Thymus (tissue), 14 donors: ENCODE measurements at places on chromosomes 2 and 18.

- DNase-seq: no peak
These were observed 263.2 kb downstream of the CMPK2 start for GRCh38 chr2:6602471-6602870.

- DNase-seq: no peak
These were observed 912 bp upstream of the LAPTM4A start for GRCh38 chr2:20052229-20052851.

- peak; percentile 8 for DNase-seq
These were observed 316.4 kb downstream of the DSEL start for GRCh38 chr18:67199993-67200617.

- DNase-seq: no peak
These were observed 5.3 kb downstream of the TWIST2 start for GRCh38 chr2:238853218-238853617.

- no peak for DNase-seq
These were observed 35.4 kb downstream of the DGKD start for GRCh38 chr2:233389601-233390125.

GRCh38 chr2:118202707-118203303 lies 114.5 kb downstream of the INSIG2 start:
- peak; percentile 20 for DNase-seq

- DNase-seq: no peak
These were observed 82.7 kb downstream of the COL5A2 start for GRCh38 chr2:189096769-189097447.

DNA sequence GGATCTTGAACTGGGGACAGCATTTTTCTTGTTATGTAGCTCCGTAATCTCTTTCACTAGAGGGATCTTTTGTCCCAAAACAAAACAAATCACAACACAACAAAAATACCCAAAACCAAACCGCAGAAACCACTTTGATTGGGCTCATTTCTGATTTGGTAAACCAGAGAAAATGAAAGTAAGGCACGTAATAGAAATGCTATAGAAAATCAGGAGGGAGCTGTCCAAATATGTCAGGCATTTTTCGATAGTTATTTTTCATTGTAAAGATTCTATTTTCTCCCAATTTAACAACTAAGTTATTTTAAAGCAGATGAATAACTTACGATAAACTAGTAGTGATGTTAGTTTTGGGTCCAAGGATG lies 406.5 kb downstream of the XIRP2 start:
- no peak for DNase-seq

DNA sequence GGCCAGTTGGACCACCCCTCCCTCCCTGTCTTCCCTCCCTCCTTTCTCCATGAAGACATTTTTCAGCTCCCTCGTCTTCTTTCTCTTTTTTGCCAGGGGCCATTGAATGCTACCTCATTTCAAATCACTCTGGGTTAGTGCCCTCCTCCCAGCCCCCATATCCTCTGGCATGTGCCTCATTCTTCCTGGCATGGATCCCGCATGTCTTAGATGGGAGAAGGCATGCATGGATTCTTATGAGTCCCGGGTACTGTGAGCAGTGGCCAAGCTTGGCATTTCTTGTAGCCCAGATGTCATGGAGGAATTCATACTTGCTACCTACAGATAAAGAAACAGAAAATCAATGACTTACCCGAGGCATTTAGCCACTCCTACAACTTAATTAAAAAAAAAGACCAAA lies 9.0 kb upstream of the HAAO start:
- no peak for DNase-seq

DNA sequence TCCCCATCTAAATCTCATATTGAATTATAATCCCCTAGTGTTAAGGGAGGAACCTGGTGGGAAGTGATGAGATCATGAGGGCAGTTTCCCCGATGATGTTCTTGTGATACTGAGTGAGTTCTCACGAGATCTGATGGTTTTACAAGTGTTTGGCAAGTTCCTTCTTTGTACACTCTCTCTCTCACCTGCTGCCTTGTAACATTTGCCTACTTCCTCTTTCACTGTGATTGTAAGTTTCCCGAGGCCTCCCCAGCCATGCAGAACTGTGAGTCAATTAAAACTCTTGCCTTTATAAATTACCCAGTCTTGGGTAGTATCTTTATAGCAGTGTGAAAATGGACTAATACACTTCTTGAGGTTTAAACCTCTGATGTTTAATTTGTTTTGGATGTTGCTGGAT lies 177.5 kb downstream of the CD8B2 start:
- DNase-seq: no peak

DNA sequence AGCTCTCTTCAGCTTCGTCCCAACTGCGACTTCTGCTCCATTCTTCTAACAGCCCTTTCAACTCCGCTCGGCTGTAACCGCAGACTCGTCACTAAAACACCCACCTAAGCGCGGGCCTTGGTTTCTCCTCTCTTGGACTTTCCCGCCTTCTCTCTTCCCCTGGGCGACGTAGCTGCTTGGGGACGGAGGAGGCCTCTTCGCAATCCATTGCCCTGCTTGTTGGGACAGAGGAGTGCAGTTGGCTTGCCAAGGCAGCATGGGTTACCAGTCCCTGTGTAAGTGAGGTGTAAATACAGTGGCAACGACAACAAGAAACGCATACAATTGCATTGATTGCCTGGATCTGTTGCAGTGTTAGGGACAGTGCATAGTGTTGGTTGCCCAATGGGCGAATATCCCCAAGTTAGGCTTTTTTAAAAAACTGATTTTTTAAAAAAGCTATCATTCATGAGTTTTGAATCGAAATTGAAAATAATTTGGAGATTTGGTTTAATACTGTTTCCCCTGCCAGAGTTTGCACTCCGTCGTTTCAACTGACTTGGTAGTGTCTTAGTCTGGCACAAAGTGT lies 484 bp upstream of the DARS1 start:
- no peak for DNase-seq

GRCh38 chr2:88011011-88011410 lies 5.3 kb downstream of the RNU2-63P start:
- DNase-seq: no peak

DNA sequence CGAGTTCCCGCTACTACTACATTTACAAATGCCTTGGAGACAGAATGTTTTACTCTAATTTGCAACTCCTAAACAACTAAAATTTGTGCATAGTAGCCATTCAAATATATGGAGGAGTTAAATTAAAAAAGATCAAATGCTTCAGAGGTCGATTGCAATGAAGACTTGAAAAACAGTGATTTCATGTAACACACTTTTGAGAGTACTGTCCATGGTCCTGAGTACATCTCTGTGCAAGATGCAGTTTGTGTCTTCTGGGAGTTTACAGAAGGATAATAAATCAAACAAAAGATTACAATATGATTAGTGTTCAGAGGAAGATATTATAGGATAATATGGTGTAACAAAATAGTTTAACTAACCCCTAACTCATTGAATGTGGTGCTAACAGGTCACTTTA lies 894.7 kb downstream of the TMEM182 start:
- DNase-seq: no peak

GRCh38 chr2:8803658-8804379 lies 33.6 kb downstream of the KIDINS220 start:
- no peak for DNase-seq

DNA sequence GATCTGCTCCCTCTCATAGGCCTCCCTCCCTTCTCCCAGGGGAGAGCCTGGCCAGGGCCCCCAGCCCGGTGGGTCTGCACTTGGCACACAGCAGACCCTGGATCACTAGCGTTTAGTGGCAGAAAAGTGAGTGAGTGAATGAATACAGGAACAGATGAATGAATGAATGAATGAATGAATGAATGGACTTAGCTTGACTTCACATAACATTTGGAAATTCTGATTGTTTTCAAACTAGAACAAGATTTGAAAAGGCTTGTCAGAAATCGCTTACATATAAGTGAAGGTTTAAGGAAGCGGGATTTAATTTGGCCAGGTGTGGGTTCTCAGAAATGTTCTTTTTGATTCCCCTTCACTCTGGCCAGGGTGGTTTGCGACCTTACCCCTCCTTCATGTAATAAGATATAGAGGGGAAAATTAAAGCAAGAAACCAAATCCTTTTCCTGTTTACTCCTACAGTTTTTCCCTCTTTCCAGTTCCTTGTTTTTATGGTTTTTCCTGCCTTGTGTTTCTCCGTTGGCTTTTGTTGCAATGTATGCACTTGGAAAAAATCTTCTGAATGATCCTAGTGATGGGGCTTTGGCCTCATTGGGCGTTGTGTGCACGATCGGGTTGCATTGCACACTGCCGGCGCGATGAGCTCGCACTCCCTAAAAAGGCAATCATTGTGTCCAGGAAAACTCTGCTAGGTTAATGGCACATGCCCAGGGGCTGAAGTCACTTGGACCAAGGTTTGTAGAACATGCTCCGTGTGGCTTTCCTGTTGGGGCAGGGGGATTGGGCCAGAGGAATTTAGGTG lies 16.4 kb downstream of the LRRFIP1 start:
- DNase-seq: no peak

- no peak for DNase-seq
These were observed 1.7 kb downstream of the EGR4 start for GRCh38 chr2:73291461-73292315.

GRCh38 chr2:77009307-77009706 lies 512.9 kb downstream of the LRRTM4 start:
- DNase-seq: no peak

DNA sequence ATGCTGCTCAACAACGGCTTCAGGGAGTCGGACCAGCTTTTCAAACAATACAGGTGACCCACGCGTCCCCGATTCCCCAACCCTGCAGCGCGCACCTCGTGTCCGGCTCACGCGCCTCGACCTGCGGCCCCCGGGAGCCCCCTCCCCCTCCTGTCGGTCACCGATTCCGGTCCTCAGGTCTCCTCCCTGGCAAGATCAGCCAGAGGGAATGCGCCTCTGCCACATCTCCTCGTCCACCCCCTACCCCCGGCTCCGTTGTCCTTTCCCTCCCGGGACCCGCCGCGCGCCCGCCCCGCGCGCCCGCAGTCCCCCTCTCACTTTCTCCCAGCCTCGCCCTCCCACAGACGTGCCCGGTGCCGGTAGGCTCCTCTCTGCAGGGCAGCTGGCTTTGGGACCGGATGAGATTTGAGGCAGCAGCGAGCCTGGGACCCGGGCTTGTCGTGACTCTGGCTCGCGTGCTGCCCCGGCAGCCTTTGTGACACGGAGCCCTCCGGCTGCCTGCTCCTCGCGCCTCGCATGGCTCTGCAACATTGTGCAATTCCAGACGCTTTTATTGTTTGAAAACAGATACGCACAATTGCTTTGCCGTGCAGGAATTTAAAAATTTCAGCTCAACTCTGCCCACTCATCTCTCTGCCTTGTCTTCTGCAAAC lies 558 bp downstream of the TTC39C start:
- DNase-seq: peak; percentile 70

DNA sequence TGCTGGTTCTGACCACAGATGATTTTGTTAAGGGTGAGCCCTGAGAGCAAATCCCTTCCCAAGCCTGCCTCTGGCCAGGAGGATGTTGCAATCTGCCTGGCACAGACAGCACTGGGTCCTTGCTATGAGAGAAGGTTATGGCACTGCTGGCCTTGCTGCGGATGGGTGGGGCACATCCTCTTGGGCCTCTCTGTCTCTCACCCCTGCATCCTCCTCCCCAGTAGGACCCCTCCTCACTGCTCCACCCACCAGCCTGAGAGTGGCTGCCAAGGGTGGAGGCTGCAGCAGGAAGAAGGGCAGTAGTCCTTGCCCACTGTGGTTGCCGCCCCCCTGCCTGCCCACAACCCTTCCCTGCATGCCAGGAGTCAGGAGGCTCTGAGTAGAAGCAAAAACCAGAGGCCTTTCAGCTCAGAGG lies 180.9 kb downstream of the ZBTB7C start:
- no peak for DNase-seq

GRCh38 chr18:24913507-24914170 lies 438.3 kb downstream of the ZNF521 start:
- DNase-seq: no peak

- no peak for DNase-seq
These were observed at the start of gene FAM110C for GRCh38 chr2:46471-47345. TSS of gene FAM110C (minus strand) at chr2:46505. CDS start at chr2:46385, 120 bp downstream.

DNA sequence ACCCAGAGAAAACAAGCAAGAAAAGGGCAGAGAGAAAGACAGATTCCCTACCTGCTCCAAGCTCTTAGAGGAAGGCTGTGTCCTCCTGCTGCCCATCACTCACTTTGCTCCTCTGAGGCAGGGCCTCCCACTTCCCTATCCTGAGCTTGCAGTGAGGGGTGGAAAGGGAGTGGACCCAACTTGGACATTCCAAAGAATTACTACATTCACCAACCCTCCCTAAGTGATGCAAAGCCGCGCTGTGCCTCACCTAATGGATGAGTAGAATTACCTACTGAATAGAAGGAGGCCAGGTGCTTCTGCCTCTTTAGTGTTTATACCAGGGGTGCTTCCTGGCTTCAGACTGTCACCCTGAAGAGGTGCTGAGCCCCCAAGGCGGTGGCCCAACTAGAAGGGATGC lies 5.6 kb upstream of the OSR1 start:
- no peak for DNase-seq

DNA sequence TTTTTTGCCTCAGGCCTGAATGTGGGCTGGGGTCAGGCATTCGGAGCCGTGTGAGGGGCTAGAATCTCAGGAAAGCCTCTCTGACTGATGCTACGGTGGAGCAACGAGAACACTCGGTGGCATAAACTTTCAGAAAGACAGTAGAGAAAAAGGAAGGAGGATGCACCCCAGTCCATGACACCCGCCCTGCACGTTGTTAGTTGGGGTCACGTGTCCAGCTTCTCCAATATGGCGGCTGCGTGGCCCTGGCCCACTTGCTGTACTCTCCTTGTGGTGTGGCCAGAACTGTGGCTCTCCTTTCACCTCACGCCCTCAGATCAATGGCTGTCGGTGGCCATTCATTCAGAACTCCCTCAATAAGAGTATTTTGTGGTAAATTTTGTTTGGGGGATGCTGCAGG lies 131.2 kb downstream of the KCTD1 start:
- DNase-seq: no peak

DNA sequence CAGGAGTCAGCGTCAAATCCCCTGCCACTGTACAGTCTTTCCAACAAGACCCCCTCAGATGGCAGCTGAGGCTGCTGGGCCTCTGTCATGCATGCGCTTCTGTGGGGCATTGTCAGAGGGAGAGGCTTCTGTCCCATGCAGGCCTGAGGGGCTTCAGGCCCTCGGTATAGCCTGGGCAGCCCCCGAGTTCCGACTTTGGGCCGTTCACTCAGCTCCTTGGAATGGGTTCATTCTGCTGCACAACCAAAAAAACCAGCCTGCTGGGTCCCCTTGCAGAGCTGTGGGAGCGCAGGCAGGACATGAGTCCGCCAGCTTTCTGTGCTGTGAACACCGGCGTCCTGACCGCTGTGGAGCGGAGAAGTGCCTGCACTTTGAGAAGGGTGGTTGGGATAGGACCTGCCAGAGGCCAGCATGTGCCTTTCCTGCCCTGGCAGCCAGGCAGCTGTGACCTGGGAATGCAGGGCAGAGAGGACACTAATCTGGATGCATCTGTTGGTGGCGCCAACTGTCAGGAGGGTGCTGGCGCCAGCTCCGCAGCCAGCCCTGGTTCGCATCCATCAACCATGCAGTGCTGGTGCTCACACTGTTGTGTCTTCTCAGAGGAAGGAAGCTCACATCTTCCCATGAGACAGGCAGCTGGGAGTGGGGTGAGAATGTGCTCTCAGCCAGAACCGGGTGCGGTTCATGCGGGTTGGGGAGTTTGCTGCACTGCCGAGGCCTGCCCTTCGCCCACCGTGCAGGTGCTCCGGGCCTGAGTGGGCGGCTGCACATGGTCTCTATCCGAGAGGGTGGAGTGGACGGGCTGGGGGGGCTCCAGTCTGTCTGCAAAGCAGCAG lies 14.3 kb downstream of the ARHGEF4 start:
- DNase-seq: no peak

- DNase-seq: no peak
These were observed 134.9 kb downstream of the FAM161A start for GRCh38 chr2:61718965-61719364.
